ENCODE measurements at places on chromosomes 5 and 9. TPM values are rescaled to one million over a fixed set of nuclear protein-coding genes. Genes with fewer than 3 reads are reported as not detected.

The GABRB2 gene
- total RNA-seq: not detected

The GFM2 gene
- 21.5 TPM for total RNA-seq

The LCN12 gene
- total RNA-seq: 2.5 TPM

The IL4 gene
- 7.4 TPM for total RNA-seq

The CEP72 gene
- total RNA-seq: 24.2 TPM

The AQP7 gene
- 0.55 TPM for total RNA-seq

The TLE1 gene
- 0.53 TPM for total RNA-seq

The CATSPER3 gene
- 0.88 TPM for total RNA-seq

DNA sequence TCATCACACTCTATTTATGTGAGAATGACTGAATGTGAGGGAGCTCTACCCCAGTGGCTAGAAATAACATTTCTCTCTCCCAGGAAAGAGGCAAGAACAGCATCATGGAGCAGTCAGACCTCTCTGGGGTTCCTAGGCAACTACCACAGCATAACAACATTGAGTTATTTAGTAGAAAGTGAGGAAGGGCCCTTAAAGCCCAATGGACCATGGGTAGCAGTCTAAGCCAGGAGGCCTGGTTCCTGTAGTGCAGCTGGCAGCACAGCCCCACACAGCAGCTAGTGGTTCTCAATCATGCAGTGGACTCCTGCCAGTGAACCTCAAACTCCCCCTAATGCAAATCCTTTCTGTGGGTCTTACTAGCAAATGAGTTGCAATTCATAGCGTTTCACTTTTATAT lies 55.3 kb downstream of the SPEF2 start:
- H3K4me1 ChIP-seq: peaks cover 53% of the 10 kb centered on the region
- no peak overlapping the region for H3K4me3 ChIP-seq
- peaks cover 18% of the 10 kb centered on the region for H3K36me3 ChIP-seq
- peak overlapping the region; percentile 77 for H3K27ac ChIP-seq
- DNase-seq: peak; percentile 52
- H3K27me3 ChIP-seq: no peaks in the 10 kb centered on the region

GRCh38 chr9:95903398-95903797 lies 27.9 kb downstream of the ERCC6L2 start:
- H3K4me1 ChIP-seq: peaks cover 5% of the 10 kb centered on the region
- H3K36me3 ChIP-seq: peaks cover 12% of the 10 kb centered on the region
- DNase-seq: no peak
- no peak overlapping the region for H3K4me3 ChIP-seq
- no peak overlapping the region for H3K27ac ChIP-seq

GRCh38 chr5:172188033-172188892 lies at the start of gene STK10:
Gene STK10, minus strand, starts transcription at chr5:172188224. Its CDS starts 182 bp downstream, at chr5:172188042.
- peaks cover 24% of the 10 kb centered on the region for H3K4me1 ChIP-seq
- peak; percentile 92 for DNase-seq
- peak within 1 kb of the TSS; percentile 96 for H3K4me3 ChIP-seq
- peaks cover 43% of the 10 kb centered on the region for H3K36me3 ChIP-seq
- peaks cover 5% of the 10 kb centered on the region for H3K27me3 ChIP-seq

DNA sequence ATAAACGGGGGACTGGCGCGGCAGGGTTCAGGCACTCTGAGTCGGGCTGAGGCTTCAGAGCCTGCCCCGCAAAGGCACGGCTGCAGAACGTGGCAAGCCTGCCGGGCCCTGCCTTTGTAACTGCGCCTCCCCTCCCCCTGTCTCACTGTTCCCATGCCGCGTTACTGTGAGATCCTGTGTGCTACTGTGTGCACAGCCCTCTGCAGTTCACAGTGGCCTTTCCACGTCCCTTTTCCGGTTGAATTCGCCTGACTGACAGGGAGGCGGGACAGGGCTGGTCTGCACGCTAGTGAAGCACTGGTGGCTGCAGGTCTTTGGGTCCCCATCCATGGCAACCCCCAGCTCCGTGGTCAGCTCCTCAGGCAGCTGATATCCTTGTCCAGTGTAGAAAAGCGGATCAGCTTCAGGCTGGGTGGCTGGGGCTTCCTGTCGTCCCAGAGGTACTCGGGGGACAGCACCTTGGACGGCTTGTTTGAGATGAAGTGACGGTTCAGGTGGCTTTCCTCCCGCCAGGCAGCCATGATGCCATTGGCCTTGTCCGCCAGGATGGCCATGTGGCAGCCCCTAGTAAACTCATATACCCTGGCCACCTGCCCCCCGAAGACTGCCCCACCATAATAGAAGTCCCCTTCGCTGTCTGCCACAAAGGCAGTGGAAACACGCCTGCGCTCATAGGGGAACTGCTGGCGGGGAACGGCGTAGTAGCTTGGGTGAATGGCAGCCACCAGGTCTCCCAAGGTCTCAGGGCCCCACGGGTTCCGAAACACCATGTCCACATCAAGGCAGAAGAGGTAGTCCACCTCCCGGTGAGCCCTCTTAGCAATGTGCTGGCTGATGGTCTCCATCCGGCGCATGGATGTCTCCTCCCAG lies 10.3 kb downstream of the GBGT1 start:
- H3K36me3 ChIP-seq: no peaks in the 10 kb centered on the region
- no peak overlapping the region for H3K27ac ChIP-seq
- no peak for DNase-seq
- H3K27me3 ChIP-seq: no peaks in the 10 kb centered on the region
- no peaks in the 10 kb centered on the region for H3K4me1 ChIP-seq

- no peak overlapping the region for H3K27ac ChIP-seq
- H3K36me3 ChIP-seq: peaks cover 17% of the 10 kb centered on the region
- DNase-seq: no peak
These were observed 3.7 kb upstream of the PJA2 start for GRCh38 chr5:109413458-109413857.

GRCh38 chr9:14311171-14311949 lies 2.6 kb downstream of the NFIB start:
- H3K36me3 ChIP-seq: peaks cover 12% of the 10 kb centered on the region
- DNase-seq: no peak

- H3K4me1 ChIP-seq: peaks cover 4% of the 10 kb centered on the region
- H3K27ac ChIP-seq: no peak overlapping the region
- H3K4me3 ChIP-seq: no peak overlapping the region
These were observed 278.2 kb downstream of the GLIS3 start for GRCh38 chr9:4021621-4022213.

DNA sequence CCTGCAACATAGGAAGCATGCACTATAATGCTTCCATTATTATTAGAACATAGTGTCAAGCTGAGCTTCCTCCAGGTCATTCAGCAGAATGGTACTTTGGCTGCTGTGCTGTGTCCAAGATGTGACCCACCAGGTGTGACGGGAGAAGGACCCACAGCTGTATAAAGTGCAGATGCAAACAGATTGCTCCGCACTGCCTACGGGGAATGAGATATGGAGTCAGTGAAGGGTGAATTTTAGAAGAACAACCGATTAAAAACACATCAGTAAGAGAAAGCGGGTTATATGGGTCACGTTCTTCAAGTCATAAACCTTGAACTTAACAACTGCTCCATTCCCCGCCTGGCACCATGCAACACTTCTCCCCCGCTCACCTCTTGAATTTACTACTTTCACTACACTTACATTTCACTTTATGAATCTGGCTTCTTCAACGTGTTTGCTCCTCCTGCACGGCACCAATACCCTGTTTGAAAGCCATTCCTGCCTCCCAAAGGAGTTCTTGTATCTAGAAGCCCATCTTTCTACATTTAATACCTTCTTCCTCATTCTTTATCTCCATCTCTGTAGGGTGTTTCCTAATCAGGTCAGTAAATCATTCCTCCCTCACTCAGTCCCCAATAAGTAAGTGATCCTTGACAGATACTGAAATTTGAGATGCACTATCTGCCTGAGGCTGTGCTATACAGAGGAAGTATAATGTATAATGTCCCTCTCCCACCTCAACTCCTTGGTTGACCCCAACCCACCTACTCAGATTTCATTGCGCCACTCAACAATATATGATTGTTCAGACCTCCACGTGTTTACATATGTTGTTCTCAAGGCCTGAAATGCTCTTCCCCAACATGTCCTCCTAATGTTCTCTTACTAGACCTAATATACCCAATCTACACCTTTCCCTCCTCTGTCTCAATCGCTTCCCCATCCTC lies 25.9 kb downstream of the BRINP1 start:
- no peaks in the 10 kb centered on the region for H3K27me3 ChIP-seq
- H3K27ac ChIP-seq: no peak overlapping the region
- no peak for DNase-seq
- H3K36me3 ChIP-seq: no peaks in the 10 kb centered on the region
- no peaks in the 10 kb centered on the region for H3K4me1 ChIP-seq

DNA sequence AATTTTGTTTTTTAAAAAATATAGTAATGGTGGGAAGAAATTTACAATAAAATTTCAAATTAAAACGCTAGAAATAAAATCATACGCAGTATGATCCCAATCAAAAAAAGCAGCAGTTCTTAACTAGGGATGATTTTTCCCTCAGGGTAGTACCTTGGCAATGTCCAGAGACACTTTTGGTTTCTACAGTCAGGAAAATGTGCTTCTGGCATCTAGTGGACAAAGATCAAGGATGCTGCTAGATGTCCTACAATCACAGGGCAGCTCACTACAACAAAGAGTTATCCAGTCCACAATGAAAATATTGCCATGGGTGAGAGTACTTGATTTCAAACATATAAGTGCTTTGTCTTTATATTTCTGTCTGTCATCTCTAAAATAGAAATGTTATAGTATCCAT lies 400.2 kb upstream of the SGCD start:
- no peak for DNase-seq
- H3K27ac ChIP-seq: no peak overlapping the region
- no peak overlapping the region for H3K4me3 ChIP-seq
- peaks cover 7% of the 10 kb centered on the region for H3K27me3 ChIP-seq
- no peaks in the 10 kb centered on the region for H3K36me3 ChIP-seq

DNA sequence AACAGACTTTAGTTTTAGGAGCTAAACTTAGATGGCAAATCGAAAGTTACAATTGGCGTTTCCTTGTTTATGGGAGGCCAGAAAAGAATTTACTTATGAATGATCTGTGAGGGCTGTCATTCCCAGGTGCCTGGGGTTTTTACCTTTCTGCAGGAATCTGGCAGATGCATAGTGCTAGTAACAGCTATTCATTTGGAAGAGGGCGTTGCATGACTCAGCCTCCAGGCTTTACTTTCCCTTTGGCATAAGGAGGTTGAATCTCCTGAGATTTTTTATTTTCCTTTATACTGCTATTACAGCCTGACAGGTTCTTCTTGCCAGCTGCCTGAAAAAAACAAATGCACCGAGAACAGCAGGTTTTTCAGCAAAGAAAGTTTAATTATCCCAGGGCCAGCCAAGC lies 30.0 kb downstream of the CARD6 start:
- no peak overlapping the region for H3K27ac ChIP-seq
- peaks cover 3% of the 10 kb centered on the region for H3K27me3 ChIP-seq
- H3K4me3 ChIP-seq: no peak overlapping the region

DNA sequence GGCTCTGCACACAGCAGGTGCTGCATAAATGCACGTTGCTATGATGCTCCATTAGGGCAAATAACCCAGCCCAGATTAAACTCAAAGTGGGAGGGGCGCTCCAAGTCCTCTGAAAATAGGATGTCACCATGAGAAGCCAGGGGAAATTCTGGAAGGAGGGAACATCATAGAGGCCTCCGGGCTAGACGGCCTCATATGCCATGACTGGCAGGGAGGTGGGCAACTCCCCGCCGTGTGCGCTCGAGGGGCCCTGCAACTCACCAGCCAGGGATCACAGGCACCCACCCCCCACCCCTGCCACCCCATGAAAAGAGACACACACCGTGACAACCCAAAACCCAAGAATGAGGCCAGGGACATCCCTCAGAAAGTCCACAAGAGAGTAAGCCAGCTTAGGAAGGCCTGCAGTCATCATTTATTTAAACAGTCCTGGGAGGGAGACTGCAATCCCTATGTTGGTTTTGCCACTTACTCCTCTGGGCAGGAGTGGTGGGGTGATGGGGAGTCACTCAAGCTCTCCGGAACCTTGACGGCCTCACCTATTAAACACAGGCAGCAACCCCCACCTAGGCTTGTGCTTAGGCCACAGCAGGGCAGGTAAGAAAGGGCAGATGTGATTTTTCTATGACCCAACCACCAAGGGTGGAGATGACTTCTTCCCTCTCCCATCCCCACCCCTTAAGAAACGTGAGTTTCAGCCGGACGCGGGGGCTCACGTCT lies 4.0 kb downstream of the VAV2 start:
- no peaks in the 10 kb centered on the region for H3K4me1 ChIP-seq
- no peak overlapping the region for H3K4me3 ChIP-seq
- peaks cover 15% of the 10 kb centered on the region for H3K27me3 ChIP-seq
- DNase-seq: no peak

GRCh38 chr5:151258201-151258611 lies 5.2 kb downstream of the GM2A start:
- no peak overlapping the region for H3K4me3 ChIP-seq
- H3K4me1 ChIP-seq: peaks cover 27% of the 10 kb centered on the region
- no peak overlapping the region for H3K27ac ChIP-seq
- no peak for DNase-seq
- H3K27me3 ChIP-seq: no peaks in the 10 kb centered on the region

GRCh38 chr9:136910901-136911245 lies 24.6 kb downstream of the TRAF2 start:
- H3K27ac ChIP-seq: no peak overlapping the region
- H3K27me3 ChIP-seq: no peaks in the 10 kb centered on the region
- peaks cover 62% of the 10 kb centered on the region for H3K36me3 ChIP-seq
- peaks cover 8% of the 10 kb centered on the region for H3K4me1 ChIP-seq

- DNase-seq: no peak
- no peaks in the 10 kb centered on the region for H3K27me3 ChIP-seq
- peak overlapping the region; percentile 88 for H3K27ac ChIP-seq
These were observed 77.3 kb upstream of the ITGA1 start for GRCh38 chr5:52710310-52710971.

DNA sequence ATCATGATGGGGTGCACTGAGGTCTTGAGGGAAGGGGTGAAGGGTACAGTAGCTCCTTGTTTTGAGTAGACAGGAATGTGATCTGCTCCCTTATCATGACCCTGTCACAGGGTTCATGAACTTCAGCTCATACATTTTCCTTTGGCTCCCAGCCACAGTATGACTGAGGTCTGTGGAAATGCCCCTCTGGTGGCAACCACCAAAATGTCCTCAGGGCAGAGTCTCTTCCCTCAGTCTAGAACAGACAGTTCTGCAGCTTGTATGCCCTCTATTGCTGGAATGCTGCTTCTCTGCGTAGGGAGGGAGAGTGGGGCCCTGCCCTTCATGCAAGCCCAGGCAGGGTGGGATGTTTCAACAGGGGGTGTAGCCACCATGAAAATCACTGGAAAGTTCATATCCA lies 53.8 kb upstream of the SNCAIP start:
- no peaks in the 10 kb centered on the region for H3K36me3 ChIP-seq
- H3K27me3 ChIP-seq: no peaks in the 10 kb centered on the region
- no peak overlapping the region for H3K4me3 ChIP-seq

DNA sequence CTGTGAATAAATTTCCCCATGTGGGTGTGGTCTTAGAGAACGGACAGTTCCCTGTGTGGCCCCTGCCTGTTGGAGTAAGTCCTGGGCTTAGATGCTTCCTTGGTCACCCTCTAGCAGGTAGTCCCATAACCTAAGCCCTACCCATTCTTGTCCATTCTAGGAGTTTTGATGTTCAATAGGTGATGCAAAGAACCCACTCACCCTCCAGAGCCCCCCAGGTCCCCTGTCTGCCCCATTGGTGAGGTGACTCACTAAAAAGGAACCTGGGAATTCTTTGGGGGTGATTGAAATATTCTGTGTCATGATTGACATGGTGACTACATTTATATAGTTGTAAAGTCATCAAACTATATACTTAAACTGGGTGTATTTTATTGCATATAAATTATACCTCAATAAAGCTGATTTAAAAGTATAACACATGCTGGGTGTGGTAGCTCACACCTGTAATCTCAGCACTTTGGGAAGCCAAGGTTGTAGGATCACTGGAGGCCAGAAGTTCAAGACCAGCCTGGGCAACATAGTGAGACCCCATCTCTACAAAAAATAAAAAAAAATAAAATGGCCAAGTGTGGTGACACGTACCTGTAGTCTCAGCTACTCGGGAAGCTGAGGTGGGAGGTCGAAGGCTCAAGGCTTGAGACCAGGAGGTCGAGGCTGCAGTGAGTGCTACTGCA lies 20.8 kb upstream of the GTF3C5 start:
- peaks cover 33% of the 10 kb centered on the region for H3K27me3 ChIP-seq
- H3K27ac ChIP-seq: no peak overlapping the region
- H3K4me3 ChIP-seq: no peak overlapping the region
- no peaks in the 10 kb centered on the region for H3K4me1 ChIP-seq

Measured in activated CD4-positive, alpha-beta memory T cell treated with anti-CD3 and anti-CD28 coated beads, Interleukin-2, amount 10 ng/mL, durations not matched to agents 7 days and 5 days (primary cell).